Renal cortical epithelial cell (primary cell): ENCODE measurements at places on chromosomes 7 and 10. TPM values are rescaled to one million over a fixed set of nuclear protein-coding genes. Genes with fewer than 3 reads are reported as not detected.

GRCh38 chr7:28572321-28573058 lies 160.2 kb downstream of the CREB5 start:
- DNase-seq, result peak; percentile 29

DNA sequence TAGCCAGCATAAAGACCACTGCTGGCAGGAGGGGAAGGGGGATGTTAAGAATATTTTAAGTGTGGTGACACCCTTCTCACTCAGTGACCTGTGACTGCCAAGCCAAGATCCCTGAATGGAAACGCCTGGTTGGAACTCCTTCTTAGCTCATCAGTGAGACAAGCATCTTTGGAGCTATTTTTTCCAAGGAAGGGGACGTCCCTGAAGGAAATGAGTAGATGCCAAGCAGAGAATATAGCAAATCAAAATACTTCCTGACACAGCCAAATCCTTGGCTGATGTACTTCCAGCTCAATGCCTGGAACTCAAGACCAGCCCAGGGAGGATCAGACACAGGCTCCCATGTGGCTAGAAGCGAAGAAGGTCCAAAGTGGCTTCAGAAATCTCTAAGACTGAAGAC lies 82.2 kb downstream of the SORBS1 start:
- no peak for DNase-seq

Gene HABP2
- total RNA-seq, result 0.17 and 28.8 TPM in 2 replicates

GRCh38 chr10:43399320-43400310 lies 9.4 kb downstream of the HNRNPF start:
- DNase-seq, result peak; percentile 60

DNA sequence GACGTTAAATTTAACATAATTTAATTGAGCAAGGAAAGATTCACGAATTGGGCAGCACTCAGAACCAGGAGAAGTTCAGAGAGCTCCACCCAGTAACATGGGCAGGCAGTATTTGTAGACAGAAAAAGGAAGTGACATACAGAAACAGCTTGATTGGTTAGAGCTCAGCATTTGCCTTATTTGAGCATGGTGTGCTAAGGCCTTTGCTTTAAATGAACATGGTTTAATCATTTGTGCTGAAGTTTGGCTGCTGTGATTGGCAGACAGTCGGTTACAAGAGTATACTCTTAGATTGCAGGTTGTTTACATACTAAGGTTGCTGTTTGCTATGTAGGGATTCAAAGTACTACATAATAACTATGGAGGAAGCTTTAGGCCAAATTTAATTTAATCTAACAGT lies 199.2 kb downstream of the MALRD1 start:
- DNase-seq, result no peak
